ENCODE measurements at places on chromosomes 4 and X.

- no peak for DNase-seq
Observed at GRCh38 chr4:129337228-129337620, 241.3 kb downstream of the C4orf33 start.

DNA sequence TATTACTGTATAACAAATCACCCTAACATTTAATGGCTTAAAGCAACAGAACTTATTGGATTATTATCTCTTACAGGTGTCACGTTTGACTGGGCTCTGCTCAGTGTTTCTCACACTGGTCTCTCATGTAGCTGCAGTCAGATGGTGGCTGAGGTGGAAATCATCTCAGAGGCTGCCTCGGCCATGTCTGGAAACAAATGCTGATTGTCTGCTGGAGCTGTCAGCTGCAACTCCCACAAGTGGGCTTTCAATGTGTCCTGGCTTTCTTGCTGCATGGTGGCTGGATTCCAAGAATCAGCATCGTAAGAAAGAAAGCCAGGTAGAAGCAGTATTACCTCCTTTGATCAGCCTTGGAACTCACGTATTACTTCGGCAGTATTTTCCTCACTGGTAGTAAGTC, 277.6 kb downstream of the SPANXN1 start:
- no peak for DNase-seq

DNA sequence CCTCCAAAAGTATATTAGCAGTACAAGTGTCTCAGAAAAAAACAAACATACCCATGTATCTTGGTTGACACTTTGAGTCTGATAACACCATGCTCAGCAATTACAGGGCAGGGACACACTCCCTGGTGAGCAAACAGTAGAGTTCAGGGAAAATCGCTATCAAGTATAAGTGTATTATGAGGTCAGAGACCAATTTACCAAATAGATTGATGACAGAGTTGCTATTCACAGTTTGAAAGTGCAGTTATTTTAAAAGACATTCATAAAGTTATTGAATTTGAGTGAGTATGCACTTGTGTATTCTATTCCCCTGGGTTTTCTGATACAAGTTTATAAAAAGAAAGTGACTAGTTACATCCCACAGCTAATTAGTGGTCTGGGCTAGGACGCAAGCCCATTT, 10.2 kb upstream of the LONRF3 start:
- no peak for DNase-seq

- no peak for DNase-seq
Observed at GRCh38 chrX:133911825-133912495, 73.4 kb downstream of the GPC3 start.

- no peak for DNase-seq
Observed at GRCh38 chr4:85717351-85717750, 242.4 kb downstream of the ARHGAP24 start.

GRCh38 chr4:26022346-26023202, 108.6 kb downstream of the SMIM20 start:
- no peak for DNase-seq

- DNase-seq: no peak
Observed at GRCh38 chrX:57933321-57933720, 23.1 kb upstream of the ZXDA start.

GRCh38 chrX:15382813-15383212, 1.4 kb downstream of the VEGFD start:
- DNase-seq: no peak

GRCh38 chr4:57270346-57270745, 160.2 kb upstream of the IGFBP7 start:
- no peak for DNase-seq

GRCh38 chrX:40474205-40474626, 106.6 kb upstream of the ATP6AP2 start:
- DNase-seq: no peak

DNA sequence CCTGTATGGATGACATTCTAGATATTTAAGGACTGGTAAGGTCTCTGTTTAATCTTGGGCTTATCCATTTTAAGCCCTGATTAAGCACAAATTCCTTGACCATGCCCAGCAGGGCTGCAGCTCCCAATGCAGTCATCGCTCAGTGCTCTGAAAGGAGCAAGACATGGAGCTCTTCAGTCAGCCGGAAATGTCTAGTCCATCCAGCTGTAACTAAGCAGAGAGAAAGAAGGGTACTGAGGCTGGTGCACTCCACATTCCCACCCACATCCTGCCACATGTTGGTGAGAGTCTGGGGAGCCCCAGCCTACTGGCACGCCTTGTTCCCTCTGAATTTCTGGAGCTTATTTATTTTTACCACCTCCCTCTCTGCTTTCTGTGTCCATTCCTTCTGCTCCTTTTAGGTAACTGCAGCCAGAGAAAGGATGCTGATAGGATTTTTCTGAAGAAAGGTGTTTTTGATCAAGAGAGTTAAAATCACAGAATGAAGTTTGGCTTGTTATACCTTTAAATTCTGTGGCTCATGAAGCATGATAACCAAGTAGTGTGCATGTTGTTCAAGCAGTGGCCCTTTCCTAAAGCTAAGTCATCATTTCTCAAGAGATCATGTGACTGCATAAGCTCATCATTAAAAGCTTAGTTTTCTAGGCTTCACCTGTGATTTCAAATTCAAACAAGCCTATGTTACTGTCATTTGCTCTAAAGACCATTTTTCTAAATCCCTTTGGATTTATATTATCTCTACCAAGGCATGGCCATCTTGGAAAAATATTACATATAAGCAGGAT, 74.0 kb downstream of the GALNT7 start:
- DNase-seq: no peak

DNA sequence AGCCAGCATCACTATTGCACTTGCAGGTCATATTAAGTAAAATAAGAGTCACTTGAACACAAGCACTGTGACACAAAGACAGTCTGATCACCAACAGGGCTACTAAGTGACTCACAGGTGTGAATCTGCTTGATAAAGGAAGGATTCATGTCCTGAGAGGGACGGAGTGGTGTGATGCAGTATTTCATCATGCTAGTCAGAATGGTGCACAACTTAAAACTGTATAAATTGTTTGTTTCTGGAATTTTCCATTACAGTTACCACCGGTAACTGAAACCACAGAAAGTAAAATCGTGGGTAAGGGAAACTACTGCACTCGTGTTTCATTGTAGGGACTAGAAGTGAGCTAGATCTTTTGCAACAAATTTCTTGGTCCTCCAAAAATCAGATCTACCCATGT, 109.7 kb downstream of the ELOVL6 start:
- DNase-seq: no peak

- DNase-seq: no peak
Observed at GRCh38 chrX:38371641-38372040, 19.2 kb downstream of the OTC start.

GRCh38 chr4:189767941-189768340, 172.7 kb upstream of the FRG1 start:
- no peak for DNase-seq

GRCh38 chrX:133574716-133575115, 159.4 kb upstream of the GPC4 start:
- DNase-seq: no peak

- DNase-seq: no peak
Observed at GRCh38 chrX:9829308-9830267, 43.4 kb downstream of the SHROOM2 start.

GRCh38 chrX:43557792-43558191, 98.3 kb upstream of the MAOA start:
- DNase-seq: peak; percentile 21

DNA sequence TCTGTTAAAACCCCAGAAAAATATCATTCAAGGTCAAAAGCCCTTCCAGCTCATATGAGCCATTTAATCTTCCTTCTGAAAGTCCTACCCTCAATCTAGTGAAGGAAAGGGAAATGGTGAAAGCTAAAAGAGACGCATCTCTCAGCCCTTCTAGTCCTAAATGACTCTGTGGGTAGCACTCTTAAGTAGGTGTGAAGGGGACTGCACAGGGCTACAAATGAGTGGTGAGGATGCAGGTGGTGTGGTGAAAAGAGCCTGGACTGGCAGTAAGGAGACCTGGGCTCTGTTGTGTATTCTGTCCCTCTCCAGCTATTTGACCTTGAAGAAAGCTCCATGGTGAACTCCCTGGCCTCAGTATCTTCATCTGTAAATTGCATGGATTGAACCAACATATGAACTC, 671.8 kb upstream of the DIPK2B start:
- DNase-seq: no peak

DNA sequence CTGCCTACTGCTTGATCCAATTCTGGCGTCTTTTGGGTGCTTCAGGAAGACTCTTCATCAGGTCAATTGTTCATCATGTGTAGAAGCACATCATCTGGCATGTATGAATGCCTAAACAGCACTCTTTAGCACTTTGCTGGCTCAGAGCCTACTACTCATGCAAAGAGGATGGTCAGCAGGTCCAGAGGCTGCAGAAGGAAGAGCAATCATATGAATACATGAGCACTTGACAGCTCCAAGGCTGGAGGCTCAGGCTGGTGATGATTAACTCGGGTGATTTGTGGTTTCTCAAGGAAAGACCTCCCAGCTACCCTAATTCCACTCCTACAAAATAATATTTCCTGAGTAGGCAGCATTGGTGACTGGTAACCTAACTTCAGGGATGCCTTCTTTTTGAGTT, 103.8 kb upstream of the CXCL13 start:
- no peak for DNase-seq

DNA sequence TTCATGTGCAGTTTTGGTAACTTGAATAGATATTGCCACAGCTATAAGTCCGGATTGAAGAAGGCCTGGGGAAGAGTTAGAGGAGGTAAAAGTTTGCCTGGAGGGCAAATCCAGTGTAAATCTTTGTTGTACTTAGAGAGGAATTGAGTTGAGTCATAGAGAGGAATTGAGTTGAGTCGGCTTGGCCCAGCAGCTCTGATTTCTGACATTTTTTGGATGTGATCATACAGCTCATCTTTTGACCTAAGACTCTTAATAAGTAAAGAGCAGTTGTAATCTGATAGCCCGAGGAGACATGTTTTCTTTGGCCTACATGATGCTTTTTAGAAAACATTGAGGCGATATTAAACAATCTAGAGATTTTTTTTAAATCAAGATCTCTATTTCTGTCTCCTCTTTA, 3.9 kb downstream of the KIT start:
- no peak for DNase-seq

GRCh38 chrX:44975666-44976263, 102.8 kb downstream of the KDM6A start:
- no peak for DNase-seq

DNA sequence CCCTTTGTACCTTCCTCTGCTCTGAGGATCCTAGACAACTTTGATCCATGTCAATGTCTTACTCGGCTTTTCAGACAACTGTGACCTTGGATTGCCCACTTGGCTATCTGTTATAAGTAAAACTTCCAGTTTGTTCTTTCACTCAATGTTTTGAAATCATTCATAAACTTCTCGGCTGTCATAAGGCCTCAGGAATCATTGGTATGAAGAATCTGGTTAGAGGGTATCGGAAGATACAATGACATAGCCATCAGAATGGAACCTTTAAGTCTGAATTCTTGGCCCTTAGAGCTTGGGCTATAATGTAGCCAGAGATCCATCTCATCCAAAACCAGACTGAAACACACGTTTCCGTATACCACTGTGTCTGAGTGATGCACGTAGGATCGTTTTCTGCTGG, 59.0 kb upstream of the WDR1 start:
- DNase-seq: no peak

DNA sequence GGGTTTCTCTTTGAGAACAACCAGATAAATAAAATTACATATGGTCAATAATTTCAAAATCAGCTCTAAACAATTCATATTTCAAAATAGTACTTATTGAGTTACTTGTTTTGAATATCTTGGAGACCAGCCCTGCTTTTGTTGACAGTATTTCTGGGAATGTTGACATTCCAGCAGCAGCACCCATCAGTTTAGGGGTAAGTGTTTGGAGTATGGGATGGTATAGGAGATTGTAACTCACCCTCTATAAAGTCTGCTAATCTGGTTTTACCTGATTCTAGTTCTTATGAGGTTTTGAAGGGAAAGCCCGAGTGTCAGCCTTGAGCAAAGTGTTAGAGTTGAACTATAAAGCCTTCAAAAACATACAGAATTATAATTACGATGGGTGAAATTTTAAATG, 139.2 kb upstream of the ANKRD50 start:
- DNase-seq: no peak

DNA sequence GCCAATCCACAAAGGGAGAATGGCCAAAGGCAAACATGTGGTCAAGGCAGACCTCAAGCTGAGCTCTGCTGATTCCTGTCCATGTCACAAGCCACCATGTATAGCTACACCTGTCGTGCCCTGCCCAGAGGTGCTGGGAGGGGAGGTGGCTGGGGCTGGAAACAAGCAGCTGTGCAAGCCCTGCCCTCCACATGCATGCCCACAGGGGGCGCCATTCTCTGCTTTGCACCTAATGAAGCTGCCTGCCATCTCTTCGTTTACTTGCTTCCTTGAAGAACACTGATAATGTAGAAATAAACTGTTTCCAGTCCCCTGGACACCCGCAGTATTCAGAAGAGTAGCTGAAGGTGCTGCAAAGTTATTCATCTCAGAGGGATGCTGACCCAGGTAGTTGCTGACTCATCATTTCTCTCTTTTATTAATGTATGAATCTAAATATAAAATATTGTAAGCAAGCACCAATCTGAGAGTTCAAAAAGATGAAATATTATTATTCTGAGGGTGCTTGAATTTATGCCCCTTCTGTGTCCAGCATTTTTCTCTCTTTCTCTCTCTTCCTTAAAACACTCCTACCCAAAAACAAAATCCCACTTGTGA, 278.6 kb downstream of the ADGRA3 start:
- peak; percentile 0 for DNase-seq

DNA sequence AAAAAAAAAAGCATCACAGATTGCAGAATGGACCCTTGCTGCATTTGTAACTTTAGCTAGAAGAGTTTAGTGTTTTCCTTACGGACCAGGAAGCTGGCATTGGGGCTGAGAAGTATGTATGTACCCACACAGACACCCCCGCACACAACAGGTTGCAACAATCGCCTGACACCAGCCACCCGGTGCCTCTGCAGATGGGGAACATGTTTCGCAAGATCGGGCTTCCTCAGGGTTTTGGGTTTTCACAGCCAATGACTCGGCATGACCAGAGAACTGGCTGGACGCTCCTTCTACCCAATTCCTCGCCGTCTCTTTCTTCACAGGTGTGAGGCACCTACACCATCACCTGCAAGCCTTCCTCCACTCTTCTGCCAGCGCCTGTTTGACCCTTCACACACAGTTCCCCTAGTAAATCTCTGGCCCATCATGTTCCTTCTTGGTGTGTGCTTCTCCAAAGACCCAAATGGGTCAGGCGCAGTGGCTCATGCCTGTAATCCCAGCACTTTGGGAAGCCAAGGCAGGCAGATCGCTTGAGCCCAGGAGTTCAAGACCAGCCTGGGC, 70.4 kb downstream of the DHRSX start:
- no peak for DNase-seq

GRCh38 chrX:56366901-56367300, 134.7 kb downstream of the KLF8 start:
- DNase-seq: no peak

- DNase-seq: no peak
Observed at GRCh38 chr4:165698272-165698671, 174.8 kb upstream of the TLL1 start.

DNA sequence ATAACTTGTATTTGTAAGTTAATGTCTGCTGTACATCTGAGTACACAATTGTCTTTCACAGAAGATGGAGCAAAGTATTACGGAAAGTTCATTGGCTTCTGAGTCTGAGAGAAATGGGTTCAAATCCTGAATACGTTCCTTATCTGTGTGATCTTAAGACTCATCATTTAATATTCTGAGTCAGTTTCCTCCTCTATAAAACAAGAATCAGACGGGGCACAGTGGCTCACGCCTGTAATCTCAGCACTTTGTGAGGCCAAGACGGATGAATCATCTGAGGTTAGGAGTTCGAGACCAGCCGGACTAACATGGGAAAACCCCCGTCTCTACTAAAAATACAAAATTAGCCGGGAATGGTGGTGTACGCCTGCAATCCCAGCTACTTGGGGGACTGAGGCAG, 57.8 kb downstream of the APBB2 start:
- no peak for DNase-seq
